ENCODE measurements at places on chromosomes 3 and 15. TPM values are rescaled to one million over a fixed set of nuclear protein-coding genes. Genes with fewer than 3 reads are reported as not detected.

DET1 gene
- 2.4 TPM for polyA plus RNA-seq

ARIH2 gene
- polyA plus RNA-seq, result 33.0 TPM

APOD gene
- polyA plus RNA-seq, result 63.7 TPM

- DNase-seq, result peak; percentile 96
These were observed 18.6 kb downstream of the RNU5B-1 start for GRCh38 chr15:65323071-65323511.

- no peak for DNase-seq
These were observed 11.7 kb downstream of the ARHGEF26 start for GRCh38 chr3:154132777-154133375.

- DNase-seq, result no peak
These were observed 41.7 kb downstream of the UBE3A start for GRCh38 chr15:25397100-25397499.

GRCh38 chr3:11140713-11141104, 13.6 kb upstream of the HRH1 start:
- no peak for DNase-seq

DNA sequence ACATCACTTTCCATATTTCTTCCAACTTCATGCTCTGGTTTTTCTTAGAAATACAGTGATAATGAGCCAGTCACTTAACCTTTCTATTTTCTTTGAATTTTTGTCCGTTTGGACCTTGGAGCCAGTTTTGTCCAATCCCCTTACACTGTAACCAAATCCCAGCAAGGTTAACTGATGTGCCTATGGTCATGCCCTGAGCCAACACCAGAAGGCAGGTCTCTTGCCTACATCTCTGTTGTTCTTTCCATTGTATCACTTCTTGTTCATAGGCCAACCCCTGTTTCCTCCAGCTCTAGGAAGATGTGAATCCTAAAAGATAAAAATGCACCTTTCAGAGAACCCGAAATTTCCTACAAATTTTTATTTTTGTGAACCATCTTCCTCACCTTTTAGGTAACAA, 122.7 kb downstream of the CMSS1 start:
- DNase-seq, result no peak

DNA sequence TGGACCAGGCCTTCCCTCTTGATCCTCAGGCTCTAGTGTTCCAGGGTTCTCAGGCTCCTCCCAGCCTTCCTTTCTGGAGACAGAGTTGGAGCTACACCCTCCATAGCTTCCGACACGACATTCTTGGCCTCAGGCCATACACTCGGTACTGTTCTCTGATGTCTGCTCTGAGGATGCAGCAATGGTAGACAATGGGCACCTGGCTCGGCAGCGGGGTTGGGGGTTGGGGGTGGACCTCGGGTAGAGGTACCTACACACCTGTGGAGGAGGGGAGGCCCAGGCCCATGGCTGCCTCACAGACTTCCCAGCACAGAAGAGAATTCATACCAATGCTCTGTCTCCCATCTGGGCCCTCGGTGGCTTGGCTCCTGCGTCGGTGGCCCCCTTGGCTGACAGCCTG, 21.4 kb downstream of the CCDC13 start:
- peak; percentile 58 for DNase-seq

- DNase-seq, result peak; percentile 58
These were observed 54.6 kb downstream of the UMPS start for GRCh38 chr3:124784686-124785382.

DNA sequence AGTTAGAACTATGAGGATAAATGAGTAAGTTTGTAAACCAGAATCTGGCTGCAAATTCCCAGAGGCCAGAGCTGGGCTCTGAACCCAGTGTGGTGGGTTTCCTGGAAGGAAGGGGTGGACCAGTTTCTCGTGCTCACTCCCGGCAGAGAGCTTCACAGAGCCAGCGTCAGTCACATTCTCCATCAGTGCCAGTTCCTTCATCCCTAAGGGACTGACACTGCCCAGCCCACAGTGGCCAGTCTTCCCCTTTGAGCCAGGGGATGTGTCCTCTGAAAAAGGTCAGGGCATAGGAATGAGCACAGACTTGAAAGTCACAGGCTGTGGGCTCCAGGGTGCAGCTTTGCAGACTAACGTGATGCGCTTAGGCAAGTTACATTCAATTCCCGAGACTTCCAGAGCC, 135.8 kb upstream of the HACD2 start:
- DNase-seq, result no peak

DNA sequence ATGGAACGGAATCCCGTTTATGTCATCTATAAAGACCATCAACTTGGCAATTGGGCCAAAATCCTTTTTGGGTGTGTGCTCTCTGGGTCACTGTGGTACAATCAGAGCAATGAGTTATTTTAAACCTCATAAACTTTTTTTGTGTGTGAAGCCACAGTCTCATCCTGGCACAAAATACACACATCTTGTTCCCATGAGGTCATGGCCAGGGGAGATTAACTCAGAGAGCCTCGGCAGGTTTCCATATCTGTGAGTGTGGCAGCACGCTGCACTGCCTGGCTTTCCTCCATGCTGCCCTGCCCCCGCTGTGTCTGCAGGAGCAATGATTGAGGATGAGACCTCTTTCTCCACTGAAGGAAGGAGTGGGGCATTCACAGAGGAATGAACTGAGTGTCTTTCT, 54.0 kb upstream of the DLG1 start:
- DNase-seq, result peak; percentile 85

GRCh38 chr15:92846741-92847140, 53.4 kb upstream of the CHD2 start:
- no peak for DNase-seq

GRCh38 chr3:128408693-128409623, 57.7 kb downstream of the DNAJB8 start:
- no peak for DNase-seq

GRCh38 chr15:101103598-101103997, 148.2 kb downstream of the CHSY1 start:
- DNase-seq, result no peak

DNA sequence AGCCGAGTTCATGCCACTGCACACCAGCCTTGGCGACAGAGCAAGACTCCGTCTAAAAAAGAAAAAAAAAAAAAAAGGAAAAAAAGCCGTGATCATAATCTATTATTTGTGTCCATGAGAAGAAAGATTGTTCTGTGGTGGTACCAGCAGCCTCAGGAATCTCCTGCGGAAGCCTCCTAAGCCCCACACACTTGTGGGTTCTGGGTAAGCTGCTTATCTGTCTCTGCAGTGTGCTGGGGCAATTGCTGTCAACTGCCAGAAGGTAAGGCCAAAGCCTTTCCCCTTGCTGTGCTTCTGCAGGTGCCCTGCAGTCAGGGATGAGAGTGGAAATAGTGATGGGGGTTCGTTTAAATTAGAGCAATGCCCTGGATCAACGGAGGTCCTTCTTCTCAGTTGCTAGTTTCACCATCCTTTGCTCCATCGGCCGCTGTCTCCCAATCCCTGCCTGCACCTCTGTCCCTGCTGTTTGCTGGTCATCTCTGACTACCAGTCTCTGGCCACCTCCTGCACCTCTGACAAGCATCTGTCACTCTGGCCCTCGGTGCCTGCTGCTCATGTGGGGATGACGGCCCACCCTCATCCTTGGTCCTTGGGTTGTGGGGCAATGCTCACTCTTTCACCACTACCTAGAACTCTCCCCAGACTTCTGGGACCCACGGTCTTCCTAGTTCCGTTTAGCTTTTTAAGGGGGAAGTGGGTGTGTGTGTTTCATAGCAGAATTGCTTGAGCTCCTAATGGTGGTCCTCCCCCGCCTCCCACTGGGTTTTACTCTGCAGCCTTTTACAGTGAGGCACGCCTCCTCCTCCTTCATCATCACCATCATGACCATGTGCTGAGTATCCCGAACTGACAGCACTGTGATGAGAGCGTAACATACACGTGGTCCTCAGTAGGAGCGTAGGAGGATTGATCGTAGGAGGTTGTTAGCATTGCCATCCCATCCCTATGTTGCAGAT, 25.5 kb downstream of the CHRD start:
- peak; percentile 19 for DNase-seq

All from sigmoid colon (tissue), 7 donors.